Activated CD4-positive, alpha-beta T cell treated with anti-CD3 and anti-CD28 coated beads, Interleukin-10, Interleukin-2, amounts not matched to agents 100 ng/mL and 50 ng/mL, durations not matched to agents 16 hours and 8 hours (primary cell): ENCODE measurements at places on chromosomes 4 and X.

GRCh38 chr4:137414802-137415201 is 117.5 kb downstream of the PCDH18 start:
- no peak for DNase-seq

DNA sequence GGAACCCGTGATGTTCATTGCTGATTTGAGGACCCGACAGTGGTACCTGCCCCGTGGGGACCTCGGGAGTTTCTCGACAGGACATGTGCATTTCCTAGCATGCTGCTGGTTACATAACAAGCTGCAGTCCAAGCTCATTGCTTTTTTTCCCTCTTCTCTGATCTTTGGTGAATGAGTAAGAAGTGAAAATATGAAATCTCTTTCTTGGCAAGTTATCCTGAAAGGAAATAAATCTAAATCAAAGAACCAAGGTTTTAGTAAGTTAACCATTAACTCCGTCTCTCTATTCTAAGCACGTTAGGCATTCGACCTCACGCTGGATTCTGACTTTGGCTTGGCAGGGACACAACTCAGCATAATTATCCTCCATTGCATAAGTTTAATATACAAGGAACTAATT is 86.6 kb downstream of the STK32B start:
- no peak for DNase-seq

DNA sequence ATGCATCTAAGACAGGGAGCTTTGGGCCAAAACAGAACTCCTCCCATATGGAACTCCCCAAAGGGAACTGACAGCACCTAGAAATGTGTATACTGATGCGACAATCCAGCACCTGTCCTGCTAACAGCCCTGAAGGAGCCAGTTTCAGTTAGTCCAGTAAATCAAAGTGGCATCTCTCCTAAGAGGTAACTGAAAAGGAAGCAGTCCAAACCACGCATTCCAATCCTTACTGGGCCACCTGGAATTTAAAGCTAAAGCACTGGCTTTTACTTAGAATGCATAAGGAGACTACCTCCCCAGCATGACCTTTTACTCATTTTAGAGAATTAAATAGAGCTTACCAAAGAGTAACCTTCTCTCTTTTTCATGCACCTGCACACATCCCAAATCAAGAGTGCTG is 586.8 kb upstream of the PITX2 start:
- no peak for DNase-seq

GRCh38 chr4:11735651-11736050 is 307.0 kb upstream of the HS3ST1 start:
- DNase-seq: no peak

GRCh38 chr4:84231539-84232055 is 267.5 kb downstream of the NKX6-1 start:
- no peak for DNase-seq

GRCh38 chrX:12970691-12971202 is 4.2 kb upstream of the TMSB4X start:
- DNase-seq: peak; percentile 79

- DNase-seq: no peak
Observed at GRCh38 chrX:55312655-55313054, 47.9 kb upstream of the PAGE3 start.

DNA sequence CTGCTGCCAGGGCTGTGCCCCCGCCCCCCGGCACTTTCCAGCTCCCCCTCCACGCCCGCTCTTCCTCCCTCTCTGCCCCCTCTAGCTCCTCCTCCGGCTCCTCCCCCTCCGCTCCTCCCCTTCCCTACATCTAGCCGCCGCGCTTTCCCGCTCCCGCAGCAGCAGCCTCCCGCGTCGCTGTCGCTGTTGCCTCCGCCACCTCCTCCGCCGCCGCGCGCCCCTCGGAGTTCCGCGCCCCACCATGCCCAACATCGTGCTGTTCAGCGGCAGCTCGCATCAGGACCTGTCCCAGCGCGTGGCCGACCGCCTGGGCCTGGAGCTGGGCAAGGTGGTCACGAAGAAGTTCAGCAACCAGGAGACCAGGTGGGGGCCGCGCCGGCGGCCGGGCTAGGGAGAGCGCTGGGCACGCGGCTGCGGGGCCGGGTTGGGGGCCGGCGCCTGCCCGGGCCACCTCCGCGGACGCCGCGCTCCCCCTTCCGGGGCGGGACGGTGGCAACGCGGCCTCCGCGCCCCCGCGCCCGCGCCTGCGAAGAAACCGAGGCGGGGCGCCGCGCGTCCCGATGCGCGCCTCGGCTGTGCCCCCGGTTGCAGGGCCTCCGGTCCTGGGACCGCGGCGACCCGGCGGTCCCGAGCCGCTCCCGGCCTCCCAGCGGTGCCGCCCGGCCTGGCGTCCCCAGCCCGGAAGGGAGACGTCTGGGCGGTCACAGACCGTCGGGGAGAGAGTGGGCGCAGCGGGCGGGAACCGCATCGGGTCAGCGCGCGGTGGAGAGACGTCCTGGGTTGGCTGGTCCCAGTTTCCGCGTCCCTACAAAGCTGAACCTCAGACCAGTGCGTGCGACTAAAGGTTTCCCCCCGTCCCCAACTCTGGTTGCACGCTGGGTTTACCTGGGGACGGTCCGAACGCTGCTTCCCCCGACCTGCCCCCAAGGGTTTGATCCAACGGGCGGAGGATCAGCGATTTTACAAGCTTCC is at the start of gene PRPS2:
Gene PRPS2 (plus strand): TSS at position 156 of the 972 bp plus-strand sequence. CDS start 86 bp downstream, at position 242.
- DNase-seq: peak; percentile 73
